ENCODE measurements at places on chromosomes 12 and 14. TPM values are rescaled to one million over a fixed set of nuclear protein-coding genes. Genes with fewer than 3 reads are reported as not detected.

The CLECL1 gene
- not detected for total RNA-seq

The PIWIL1 gene
- total RNA-seq = not detected

The RPAP3 gene
- 20.3 TPM for total RNA-seq

DNA sequence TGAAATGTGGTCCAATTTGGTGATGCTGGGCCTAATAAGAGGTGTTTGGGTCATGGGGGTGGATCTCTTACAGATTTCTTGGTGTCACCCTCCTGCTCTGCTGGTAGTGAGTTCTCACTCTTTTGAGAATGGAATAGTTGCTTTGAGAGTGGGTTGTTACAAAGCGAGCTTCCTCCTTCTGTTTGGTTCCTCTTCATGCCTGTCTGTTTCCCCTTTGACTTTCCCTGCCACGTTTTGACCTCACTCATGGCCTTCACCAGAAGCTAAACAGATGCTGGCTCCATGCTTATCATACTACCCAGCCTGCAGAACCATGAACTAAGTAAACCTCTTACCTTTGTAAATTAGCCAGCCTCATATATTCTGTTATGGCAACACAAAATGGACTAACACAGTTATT lies 57.7 kb upstream of the LDHB start:
- DNase-seq = no peak

GRCh38 chr12:104212516-104212915 lies 3.1 kb upstream of the TXNRD1 start:
- DNase-seq = no peak

DNA sequence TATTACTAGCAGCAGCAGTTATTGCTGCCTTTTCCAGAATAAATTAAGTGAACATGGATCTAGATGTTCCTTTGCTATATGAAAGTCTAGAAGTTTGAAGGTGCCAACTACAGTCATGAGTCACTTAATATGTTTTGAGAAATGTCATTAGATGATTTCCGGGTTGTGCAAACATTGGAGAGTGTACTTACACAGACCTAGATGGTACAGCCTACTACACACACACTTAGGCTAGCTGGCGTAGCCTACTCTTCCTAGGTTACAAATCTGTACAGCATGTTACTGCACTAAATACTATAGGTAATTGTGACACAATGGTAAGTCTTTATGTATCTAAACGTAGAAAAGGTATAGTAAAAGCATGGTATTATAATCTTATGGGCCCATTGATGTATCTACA lies 368.1 kb downstream of the PDZRN4 start:
- no peak for DNase-seq

GRCh38 chr14:59317798-59318505 lies 129.5 kb downstream of the DAAM1 start:
- no peak for DNase-seq
